ENCODE measurements at places on chromosomes 11 and 22. TPM values are rescaled to one million over a fixed set of nuclear protein-coding genes. Genes with fewer than 3 reads are reported as not detected.
A peak's percentile ranks its signal among the peaks of the same experiment; 100 is the strongest.

Gene MALAT1
- 11,376 TPM for total RNA-seq

Gene OR51B4
- not detected for total RNA-seq

Gene CHST1
- 21.4 TPM for total RNA-seq

Gene WBP2NL
- 1.7 TPM for total RNA-seq

DNA sequence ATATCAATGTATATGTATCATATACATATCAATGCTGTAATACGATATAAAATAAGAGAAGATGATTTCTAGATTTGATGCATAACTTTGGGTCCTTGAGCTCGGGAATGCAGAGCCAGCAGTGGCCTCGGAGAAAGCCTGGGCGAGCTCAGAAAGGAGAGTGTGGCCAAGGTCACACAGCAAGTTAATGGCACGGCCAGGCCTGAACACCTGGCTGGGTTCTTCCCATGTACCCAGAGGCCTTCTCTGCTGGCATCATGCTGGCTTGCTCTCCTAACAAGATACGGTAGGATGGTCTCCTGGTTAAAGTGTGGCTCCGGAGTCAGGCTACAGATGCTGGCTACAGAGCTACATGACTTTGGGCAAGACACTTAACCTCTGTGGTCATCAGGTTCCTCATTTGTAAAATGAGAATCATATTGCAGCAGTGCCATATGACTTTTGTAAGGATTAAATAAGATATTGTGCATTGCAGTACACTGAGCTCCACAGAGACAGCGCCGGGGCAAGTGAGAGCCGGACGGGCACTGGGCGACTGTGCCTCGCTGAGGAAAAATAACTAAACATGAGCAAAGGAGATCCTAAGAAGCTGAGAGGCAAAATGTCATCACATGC is 29.9 kb downstream of the TPST2 start:
- DNase-seq: peak; percentile 61

DNA sequence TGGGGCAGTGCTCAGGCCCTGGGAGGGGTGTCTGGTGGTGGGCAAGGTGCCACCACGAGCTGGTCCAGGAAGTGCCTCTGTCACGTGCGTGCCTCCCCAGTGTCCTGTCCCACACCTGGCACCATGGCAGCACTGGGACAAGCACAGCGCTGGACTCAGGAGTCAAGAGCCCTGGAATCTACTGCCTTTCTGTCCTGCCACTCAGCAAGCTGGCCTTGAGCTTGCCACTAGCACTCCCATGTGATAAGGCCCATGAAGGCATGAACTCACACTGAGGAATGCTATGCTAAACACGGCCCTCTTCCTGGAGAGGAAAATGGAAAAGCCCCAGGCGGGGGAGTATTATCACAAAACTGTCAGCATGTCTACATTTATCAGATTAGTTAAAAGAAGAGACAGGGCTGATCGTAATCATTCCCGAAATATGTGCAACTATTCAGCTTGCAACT is 50.7 kb upstream of the SLC35C1 start:
- DNase-seq: no peak

GRCh38 chr11:115458877-115459276 is 45.3 kb downstream of the CADM1 start:
- no peak for DNase-seq
